ENCODE measurements at places on chromosomes 16 and 17. TPM values are rescaled to one million over a fixed set of nuclear protein-coding genes. Genes with fewer than 3 reads are reported as not detected.
A peak's percentile ranks its signal among the peaks of the same experiment; 100 is the strongest.

KRTAP4-9 gene
- total RNA-seq = not detected

MT1E gene
- total RNA-seq = 106 TPM

HS3ST2 gene
- 7.3 TPM for total RNA-seq

SLFN14 gene
- not detected for total RNA-seq

SP2 gene
- total RNA-seq = 10.9 TPM

TNP2 gene
- not detected for total RNA-seq

CEP295NL gene
- total RNA-seq = 13.0 TPM

KRTAP4-3 gene
- total RNA-seq = not detected

NEURL4 gene
- 24.4 TPM for total RNA-seq

KRTAP9-8 gene
- total RNA-seq = not detected

DNA sequence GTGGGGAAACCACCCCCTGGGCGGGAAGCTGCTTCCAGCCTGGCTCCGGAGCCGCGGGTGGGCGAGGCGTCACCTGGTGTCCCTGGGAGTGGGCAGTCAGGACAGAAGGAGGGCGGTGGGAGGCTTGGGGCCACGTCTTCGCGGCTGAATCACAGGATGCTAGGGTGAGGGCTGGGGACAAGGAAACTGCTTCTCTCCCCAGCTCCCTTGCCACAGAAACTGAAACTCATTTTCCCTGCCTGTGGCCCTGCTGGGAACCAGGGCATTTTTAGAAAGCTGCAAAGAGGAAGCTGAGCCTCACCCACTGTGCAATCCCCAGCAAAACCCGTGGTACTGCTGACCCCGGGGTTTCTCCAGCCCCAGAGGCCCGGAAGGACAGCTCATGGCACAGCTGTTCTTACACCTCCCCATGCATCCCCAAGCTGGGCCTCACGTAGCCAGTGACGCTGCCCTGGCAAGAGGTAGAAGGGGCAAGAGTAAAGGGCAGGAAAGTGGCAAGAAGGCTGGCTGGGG, 8.2 kb downstream of the RHBDF2 start:
- H3K27me3 ChIP-seq = no peaks in the 10 kb centered on the region
- no peak for DNase-seq
- no peaks in the 10 kb centered on the region for H3K36me3 ChIP-seq
- peak overlapping the region; percentile 64 for H3K27ac ChIP-seq
- H3K4me1 ChIP-seq = peaks cover 11% of the 10 kb centered on the region

DNA sequence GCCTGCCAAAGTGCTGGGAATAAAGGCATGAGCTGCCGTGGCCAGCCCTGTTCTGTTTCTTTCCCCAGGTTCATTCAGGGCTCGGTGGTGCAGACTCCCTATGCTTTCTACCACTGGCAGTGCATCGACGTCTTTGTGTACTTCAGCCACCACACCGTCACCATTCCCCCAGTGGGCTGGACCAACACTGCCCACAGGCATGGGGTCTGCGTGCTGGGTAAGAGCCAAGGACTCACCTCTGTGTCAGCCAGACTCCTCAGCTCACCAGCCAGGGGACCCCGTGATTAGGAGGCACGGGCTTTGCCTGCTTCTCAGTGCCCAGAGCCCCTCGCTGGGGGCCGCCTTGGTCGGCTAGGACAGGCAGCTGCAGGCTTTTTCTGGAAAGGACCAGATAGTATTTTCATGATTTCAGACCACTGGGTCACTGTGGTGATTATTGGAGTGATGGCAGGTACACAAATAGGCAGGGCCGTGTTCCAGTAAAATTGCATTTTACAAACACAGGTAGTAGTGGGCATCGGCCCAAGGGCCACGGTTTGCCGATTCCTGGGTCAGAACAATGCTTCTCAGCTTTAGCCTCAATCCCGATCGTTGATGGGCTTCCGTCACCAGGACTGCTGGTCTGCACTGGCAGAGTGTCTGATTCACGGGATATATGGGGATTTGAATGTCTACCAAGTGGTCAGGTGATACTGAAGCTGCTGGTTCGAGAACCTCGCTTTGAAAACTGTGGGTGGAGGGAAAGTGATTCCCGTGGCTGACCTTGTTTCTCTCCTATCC, 5.0 kb downstream of the ENGASE start:
- no peak for DNase-seq
- no peaks in the 10 kb centered on the region for H3K27me3 ChIP-seq

- H3K27ac ChIP-seq = no peak overlapping the region
- H3K4me3 ChIP-seq = no peak overlapping the region
- no peaks in the 10 kb centered on the region for H3K4me1 ChIP-seq
- no peaks in the 10 kb centered on the region for H3K36me3 ChIP-seq
- no peaks in the 10 kb centered on the region for H3K27me3 ChIP-seq
- no peak for DNase-seq
These were observed 150.8 kb downstream of the GRIN2A start for GRCh38 chr16:10031473-10031872.

GRCh38 chr16:9102943-9103342, 11.5 kb downstream of the HAPSTR1 start:
- no peak overlapping the region for H3K4me3 ChIP-seq
- peaks cover 19% of the 10 kb centered on the region for H3K36me3 ChIP-seq

DNA sequence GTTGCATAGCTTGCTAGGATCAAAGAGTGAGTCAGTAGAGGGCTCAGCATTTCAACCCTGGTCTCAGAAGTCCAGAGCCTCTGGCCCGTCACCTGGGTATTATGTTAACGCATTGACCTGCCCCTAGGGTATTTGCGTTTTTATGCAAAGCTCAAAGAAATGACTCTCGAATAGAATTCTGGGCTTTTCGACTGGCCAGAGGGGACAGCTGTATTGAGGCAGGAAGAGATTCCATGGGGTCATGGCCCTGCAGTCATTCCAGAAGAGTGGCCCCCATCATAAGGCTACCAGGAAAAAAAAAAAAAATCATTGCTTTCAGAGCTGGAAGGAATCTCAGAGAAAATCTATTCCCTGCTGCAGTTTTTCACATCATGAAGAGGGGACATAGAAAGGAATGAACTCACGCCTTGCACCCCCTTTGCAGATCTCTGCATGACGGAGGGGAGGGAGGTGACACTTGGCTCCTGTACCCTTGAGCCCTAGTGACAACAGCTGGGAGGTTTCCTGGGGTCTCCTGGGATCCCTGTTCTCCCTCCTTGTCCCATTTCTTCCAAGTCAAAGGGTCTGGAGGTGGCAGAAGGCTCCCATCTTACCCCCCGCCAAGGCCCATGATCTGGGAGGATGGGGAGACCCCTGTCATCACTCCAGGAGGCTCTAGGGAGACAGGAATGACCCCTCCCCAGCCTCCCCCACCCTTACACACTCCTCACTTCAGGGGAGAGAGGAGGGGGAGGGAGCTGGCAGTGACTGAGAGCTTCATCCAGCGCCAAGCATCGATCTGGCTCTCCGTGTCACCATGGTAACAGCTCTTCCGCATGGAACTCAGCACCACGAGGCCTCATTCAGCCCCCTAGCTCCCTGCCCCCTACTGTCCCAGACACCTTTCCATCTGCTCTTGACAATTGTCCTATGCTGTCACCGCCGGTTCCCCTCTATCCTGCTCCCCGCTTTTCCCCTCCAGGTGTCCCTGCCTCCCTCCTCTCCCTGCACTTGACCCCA, 35.8 kb downstream of the GP2 start:
- H3K4me1 ChIP-seq = no peaks in the 10 kb centered on the region
- H3K4me3 ChIP-seq = no peak overlapping the region
- no peaks in the 10 kb centered on the region for H3K36me3 ChIP-seq
- no peak overlapping the region for H3K27ac ChIP-seq

DNA sequence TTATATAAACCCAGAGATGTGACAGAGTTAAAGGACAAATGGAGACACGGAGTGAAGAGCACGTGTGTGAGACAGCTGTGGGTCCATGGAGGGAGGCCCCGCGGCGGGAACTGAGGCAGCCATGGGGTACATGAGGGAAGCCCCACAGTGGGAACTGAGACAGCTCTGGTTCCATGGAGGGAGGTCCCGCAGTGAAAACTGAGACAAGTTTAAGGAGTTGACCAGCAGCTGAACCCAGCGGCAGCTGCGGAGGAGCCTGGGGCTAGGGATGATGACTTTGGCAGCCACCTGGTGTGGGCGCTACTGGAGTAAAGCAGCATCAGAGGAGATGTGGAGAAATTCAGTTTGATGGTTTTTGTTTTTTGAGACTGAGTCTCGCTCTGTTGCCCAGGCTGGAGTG, 185.1 kb downstream of the RPTOR start:
- peaks cover 2% of the 10 kb centered on the region for H3K4me1 ChIP-seq
- no peaks in the 10 kb centered on the region for H3K27me3 ChIP-seq
- H3K4me3 ChIP-seq = no peak overlapping the region

DNA sequence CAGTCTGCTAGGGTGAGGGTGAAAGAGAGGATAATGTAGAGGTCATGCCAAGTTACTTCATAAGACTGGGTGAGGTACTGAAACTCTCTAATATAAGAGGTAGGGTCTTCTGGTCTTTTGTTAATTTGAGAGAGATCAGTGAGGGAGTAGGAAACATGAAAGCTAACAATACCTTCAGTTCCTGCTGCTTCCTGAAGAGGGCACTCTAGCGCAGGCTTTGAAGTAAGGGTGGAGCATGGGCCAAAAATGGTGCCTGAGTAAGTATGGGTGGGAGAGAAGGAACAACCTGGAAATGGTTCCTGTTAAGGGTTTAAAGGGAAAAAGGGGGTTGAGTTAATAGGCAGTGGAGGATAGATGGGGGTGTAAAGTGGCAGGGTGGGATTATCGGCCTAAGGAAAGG, 2449.5 kb downstream of the TP53TG3F start:
- no peaks in the 10 kb centered on the region for H3K4me1 ChIP-seq
- H3K36me3 ChIP-seq = no peaks in the 10 kb centered on the region
- no peak for DNase-seq
- H3K27me3 ChIP-seq = no peaks in the 10 kb centered on the region

DNA sequence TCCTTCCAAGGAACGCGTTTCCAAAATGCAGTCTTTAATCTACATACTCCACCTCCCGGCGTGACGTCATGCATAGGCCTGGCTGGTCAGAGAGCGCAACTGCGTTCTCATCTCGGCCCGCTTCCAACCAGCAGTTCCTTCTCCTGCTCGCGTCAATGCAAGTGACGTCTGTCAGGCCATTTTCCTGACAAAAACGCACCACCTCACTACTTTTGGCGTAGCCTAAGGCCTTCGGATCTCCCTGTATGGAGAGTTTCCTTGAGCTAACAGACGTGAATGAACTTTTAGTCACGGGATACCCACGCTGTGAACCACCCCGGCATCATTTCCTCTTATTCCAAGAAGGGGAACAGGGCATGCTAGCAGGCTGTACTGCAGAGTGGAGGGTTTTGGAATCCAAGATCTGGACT, 25.0 kb downstream of the TEX14 start:
- H3K4me1 ChIP-seq = no peaks in the 10 kb centered on the region
- H3K27me3 ChIP-seq = no peaks in the 10 kb centered on the region
- DNase-seq = peak; percentile 16
- no peak overlapping the region for H3K27ac ChIP-seq

DNA sequence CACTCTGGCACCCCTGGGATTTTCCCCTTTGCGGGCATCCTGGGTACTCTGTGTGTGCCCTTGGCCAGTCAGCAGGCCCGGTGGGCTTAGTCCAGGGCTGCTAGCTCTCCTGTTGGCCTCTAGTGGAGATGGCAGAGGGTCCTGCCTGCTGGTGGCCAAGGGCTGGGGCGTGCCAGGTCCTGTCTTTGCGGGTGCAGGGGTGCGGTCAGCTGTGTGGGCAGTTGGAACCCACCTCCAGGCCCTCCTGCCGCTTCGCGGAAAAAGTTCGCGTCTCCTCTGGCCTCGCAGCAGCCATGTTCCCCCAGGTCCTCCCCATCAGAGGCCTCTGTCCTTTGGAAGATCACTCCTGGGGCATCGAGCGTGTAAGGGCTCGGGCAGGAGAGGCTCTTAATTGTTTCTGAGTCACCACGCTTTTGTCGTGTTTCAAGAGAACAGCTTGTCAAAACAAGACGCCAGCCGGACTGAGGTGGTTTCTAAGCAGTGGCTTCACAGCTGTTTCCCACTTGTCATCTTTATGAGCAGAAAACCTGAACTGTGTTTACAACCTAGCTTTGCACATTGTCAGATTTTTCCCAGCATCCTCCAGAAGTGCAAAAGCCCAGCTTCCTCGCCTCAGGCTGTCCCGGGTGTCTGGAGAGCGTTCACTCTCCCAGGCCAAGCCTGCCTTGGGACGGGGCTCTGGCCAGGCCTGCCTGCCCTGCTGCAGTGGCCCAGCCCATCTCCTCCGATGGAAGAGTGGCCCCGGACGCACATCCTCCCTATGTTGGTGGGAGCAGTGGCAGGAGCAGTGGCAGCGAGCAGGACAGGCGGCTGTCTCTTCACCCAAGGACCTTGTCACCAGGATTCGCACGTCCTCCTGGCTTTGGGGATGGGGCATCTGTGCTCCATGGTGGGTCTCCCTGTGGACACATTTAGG, 5.0 kb upstream of the DNASE1L2 start:
- no peak overlapping the region for H3K27ac ChIP-seq
- peaks cover 5% of the 10 kb centered on the region for H3K4me1 ChIP-seq
- no peak for DNase-seq
- H3K27me3 ChIP-seq = no peaks in the 10 kb centered on the region
- no peak overlapping the region for H3K4me3 ChIP-seq

- no peaks in the 10 kb centered on the region for H3K27me3 ChIP-seq
- peak overlapping the region; percentile 82 for H3K4me3 ChIP-seq
- no peak for DNase-seq
These were observed 520 bp downstream of the JPT2 start for GRCh38 chr16:1678500-1679098.

- no peak overlapping the region for H3K27ac ChIP-seq
- H3K4me1 ChIP-seq = no peaks in the 10 kb centered on the region
- DNase-seq = no peak
- no peak overlapping the region for H3K4me3 ChIP-seq
- H3K36me3 ChIP-seq = no peaks in the 10 kb centered on the region
These were observed 2285.8 kb downstream of the TP53TG3F start for GRCh38 chr16:35745191-35745590.

DNA sequence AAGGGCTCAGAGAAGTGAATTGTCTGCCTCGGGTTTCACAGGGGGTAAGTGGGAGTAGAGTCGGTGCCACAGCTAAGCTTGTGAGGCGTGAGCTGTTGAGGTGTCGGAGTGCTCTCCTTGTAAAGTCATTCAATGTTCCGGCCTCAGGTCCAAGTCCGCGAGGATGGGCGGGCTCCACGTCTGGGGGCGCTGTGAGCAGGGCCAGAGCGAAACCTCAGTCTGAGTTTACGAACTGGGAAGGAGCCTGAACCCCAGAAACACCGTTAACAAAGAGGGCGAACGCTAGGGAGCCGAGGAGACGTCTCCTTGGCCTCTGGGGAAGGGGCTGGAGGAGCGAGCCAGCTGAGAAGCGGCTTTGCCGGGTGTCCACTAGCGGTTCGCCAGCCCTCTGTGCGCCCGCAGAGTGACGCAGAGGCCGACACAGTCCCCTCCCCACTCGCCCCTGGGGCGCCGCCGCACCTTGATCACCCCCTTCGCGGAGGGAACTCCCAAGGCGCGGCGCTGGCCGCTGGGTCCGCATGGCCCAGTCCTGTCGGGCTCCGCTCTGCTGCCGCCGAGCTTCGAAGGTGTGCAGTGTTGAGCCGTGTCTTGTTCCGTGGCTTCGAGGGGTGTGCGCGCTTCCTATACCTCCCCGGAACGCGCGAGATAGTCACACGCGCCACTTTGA, 4.9 kb downstream of the IRX3 start:
- H3K36me3 ChIP-seq = no peaks in the 10 kb centered on the region
- no peak overlapping the region for H3K4me3 ChIP-seq
- H3K27me3 ChIP-seq = peaks cover 7% of the 10 kb centered on the region
- peaks cover 31% of the 10 kb centered on the region for H3K4me1 ChIP-seq
